ENCODE measurements at places on chromosomes 11 and 22.
A peak's percentile ranks its signal among the peaks of the same experiment; 100 is the strongest.

DNA sequence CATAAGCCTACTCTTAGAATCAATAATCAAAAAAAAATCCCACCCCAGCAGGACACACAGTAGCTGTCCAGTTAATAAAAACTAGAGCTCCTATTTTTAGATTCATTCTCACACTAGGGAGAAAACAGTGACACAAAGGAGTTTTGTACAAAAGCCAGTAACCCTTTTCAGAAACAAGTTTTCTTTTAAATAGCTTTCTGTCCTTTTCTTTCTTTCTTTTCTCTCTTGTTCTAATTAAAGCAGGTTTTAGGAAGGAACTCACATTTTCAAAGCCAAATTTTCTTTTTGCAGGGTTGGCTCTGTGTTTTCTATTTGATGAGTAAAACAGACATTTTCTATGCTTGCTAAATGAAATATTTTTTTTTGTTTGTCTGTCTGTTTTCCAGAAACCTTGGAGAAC lies 1390.7 kb downstream of the FAM181B start:
- DNase-seq: no peak

DNA sequence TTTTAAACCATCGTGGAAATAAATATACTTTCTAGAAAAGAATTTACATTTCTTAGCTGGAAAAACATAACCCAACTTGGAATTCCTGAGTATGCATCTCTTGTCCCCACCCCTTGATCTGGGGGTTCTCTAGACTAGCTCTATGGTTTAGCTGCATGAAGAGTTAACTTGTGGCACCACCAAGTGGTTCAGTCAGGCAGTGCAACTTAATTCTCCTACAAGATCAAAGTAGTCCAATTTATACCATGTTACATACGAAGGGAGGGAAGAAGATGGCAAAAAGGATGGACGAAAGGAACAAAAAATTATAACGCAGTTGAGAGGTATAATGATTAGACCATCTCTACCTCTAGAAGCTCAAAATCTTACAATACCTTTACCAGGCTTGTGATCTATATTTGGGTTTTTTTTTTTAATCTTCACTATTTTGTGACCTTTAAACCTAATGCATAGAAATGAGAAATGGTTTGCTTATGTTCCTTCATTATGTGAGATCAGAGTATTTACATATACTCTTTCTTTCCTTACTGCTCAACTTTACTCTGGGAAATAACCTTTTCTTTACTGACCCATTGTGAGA lies 28.5 kb upstream of the ALKBH3 start:
- peak; percentile 51 for DNase-seq

- DNase-seq: no peak
These were observed 3.5 kb downstream of the C11orf91 start for GRCh38 chr11:33696931-33697638.

DNA sequence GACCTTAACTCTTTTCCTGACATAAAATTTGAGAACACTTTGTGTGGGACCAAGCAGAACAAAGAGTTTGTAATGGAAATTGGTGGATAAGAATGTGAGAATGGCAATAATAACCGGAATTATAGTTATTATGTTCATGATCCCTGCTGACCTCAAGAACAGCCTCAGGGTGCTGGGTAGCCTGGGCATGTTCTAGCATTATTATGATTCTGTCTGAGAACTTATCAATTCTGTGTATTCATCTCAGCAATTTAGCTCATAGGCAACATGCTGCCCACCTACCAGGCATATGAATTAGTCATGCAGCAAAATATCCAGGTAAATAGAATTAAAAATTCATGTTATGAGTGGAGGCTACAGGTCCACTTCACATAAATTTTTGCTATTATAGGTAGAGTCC lies 61.9 kb downstream of the CTSC start:
- no peak for DNase-seq

DNA sequence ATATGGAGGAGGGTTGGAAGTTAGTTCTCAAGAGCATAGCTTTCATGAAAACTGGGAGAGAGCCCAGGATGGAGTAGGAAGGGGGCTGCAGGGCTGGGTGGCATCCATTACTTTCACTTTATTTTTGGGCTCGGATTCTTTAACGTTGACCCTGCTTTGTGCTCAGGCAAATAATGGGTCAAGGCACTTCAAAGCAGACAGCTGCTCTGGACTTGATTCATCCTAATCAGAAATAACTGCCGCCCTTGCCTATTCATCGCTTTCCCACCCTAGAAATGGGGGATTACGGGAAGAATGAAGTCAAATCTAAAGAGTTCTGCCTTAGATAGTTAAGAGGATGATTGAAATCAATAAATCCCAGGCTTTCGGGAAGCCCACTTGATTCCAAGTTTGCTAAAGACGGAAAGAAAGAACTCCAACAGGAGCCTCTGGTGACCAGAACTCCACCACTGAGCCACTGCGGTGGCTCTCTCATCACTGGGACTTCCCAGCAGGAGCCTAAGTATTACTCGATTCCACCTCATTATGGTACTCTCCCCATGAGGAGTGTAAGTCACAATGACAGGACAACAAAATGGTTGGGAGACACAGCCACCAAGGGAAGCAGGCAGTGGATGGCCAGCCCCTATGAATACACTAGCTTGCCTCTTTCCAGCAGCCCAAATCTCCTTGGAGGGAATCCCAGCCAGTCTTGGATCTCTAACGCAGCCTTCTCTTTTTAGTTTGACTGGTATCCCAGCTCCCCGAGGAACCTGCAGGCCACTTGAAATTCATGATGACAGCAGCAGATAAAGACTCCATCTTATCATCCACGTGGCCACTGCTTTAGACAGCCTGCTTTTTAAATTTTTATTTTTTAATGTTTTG lies 815.5 kb downstream of the NTM start:
- no peak for DNase-seq

DNA sequence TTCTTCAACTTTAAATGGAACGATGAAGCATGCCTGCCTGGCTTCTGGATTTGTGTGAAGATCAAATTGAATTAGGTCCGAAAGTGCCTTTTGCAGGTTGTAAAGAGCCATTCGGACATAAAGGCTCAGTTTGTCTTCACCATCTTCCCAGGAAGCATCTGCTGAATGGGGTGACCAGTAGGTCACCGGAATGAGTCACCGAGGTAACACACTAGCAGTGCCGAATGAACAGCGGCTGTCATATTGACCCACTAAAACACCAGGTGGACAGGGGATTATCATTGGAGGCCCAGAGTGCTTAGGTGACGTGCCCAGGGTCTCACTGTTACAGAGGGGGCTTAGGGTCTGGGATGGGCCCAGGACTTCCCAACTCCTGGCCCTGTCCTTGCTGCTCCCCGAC lies 43.1 kb upstream of the MYH9 start:
- no peak for DNase-seq

DNA sequence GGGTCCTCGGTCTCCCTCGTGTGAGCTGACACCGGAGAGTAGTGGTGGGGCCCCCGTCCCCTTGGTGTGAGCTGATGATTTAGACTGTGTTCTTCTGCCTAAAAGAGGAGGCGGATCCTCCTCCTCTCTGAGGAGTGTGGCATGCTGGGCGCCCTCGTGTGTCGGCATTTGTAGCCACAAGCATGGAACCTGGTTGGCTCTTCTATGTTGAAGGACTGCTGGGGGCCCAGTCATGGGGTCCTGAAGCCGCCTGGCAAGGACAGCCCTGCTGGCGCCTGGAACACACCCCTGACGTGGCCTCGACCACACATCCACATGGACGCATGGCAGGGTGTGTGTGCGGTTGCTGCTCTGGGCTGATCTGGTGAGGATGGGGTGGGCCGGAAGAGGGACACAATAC lies 50.2 kb downstream of the AP2A2 start:
- DNase-seq: peak; percentile 30

GRCh38 chr11:75450236-75450635 lies 17.2 kb upstream of the KLHL35 start:
- no peak for DNase-seq

All from MV-4-11 (cell line).